ENCODE measurements at places on chromosomes 11 and 22.

DNA sequence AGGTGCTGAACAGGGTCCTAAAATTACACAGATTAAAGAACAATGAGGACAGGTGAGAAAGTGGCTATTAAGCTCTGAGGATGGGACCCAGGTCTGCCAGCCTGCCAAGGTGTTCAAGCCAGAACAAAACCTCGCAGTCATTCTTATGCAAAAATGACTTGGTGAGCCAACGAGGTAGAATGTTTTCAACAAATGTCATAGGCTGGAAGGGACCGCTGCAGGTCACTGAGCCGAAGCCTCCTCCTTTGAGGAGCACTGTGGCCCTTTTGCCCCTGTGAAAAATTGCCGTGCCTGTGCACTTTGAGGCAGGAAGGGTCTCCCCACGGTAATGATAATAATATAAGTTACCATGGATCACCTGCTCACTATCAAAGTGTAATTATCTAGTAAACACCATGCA lies 216.2 kb downstream of the DSCAML1 start:
- no peak for DNase-seq

- DNase-seq: no peak
These were observed 11.3 kb downstream of the MUC5B start for GRCh38 chr11:1234054-1234720.

GRCh38 chr11:35717043-35717442 lies 54.5 kb downstream of the TRIM44 start:
- DNase-seq: no peak

GRCh38 chr11:126062679-126063506 lies at the start of gene CDON:
CDON (minus strand) TSS chr11:126062866; CDS start chr11:126023476, 39,390 bp downstream.
- DNase-seq: peak; percentile 97

- DNase-seq: peak; percentile 90
These were observed 4.6 kb downstream of the CHRDL2 start for GRCh38 chr11:74726547-74727182.

GRCh38 chr11:35803115-35803514 lies 140.5 kb downstream of the TRIM44 start:
- no peak for DNase-seq

GRCh38 chr22:43004362-43005035 lies 10.4 kb downstream of the PACSIN2 start:
- DNase-seq: no peak

DNA sequence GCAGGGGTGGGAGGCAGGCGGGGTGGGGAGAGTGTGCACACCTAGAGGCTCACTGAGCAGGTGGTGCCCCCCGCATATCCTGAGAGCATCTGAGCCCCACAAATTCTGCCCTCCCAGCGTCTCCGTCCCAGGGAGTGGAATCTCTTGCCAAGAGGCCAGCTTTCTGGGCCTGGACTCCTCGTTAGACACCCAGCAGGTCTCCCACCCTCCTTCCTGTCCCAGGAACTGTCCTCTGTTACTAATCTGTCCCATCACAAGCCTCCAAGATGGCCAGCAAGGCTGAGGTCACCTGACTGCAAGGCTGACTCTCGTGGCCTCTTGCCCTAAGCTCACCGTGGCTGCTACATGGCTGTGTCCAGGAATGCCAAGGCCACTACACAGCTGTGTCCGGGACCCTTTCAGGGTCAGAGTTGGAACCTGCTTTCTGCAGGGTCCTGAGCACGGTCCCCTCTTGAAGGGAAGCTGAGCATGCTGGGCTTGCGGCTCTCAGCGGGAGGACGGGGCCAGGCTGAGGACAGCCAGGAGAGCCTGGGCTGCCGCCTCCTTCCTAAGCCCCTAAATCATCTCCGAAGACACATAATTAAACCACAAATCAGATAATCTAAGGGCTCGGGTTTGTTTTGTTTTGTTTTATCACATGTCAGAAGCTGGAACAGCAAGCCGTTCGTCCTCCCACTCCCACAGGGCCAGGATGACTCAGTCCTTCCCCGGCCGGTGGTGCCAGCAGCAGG lies 1327.3 kb downstream of the TBC1D22A start:
- no peak for DNase-seq

DNA sequence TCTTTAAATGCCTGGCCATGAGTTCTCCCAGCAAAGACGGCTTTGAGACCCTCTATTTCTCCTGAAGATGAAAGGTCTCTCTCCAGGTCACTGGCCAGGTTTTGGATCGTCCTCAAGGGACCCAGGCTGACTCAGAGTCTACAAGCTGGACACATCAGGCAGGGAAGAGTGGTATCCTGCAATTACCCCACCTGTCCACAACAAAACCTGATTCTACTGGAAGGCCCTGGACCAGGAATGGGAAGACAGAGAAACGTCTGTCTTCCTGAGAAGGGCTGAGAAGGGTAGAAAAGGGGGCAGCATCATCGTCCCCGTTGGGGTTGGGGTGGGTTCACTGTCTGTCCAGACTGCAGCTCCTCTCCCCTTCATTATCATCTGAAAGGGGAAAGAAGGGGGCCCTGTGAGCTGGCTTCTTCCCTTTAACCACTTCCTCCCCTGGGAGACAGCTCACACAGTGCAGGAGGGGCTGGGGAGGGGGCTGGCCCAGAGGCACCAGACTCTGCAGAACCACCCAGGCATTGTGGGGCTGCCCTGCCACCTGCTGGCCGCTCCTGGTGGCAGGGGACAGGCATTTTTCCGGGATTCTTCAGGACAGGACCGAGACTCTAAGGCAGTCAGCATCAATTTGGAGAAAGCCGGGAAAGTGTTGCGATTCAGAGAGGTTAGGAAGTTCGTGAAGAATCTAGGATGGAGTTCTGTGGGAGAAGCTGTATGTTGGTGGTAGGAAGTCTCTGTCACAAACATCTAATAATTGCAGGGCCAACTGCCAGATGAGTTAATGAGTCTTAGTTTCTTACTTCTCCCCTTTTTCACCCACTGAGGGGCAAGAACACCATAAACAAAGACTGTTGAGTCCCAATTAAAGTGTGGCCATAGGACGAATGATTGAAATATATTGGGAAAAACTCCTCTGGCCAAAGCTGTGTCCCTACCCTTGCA lies 57.6 kb downstream of the SYN3 start:
- no peak for DNase-seq

DNA sequence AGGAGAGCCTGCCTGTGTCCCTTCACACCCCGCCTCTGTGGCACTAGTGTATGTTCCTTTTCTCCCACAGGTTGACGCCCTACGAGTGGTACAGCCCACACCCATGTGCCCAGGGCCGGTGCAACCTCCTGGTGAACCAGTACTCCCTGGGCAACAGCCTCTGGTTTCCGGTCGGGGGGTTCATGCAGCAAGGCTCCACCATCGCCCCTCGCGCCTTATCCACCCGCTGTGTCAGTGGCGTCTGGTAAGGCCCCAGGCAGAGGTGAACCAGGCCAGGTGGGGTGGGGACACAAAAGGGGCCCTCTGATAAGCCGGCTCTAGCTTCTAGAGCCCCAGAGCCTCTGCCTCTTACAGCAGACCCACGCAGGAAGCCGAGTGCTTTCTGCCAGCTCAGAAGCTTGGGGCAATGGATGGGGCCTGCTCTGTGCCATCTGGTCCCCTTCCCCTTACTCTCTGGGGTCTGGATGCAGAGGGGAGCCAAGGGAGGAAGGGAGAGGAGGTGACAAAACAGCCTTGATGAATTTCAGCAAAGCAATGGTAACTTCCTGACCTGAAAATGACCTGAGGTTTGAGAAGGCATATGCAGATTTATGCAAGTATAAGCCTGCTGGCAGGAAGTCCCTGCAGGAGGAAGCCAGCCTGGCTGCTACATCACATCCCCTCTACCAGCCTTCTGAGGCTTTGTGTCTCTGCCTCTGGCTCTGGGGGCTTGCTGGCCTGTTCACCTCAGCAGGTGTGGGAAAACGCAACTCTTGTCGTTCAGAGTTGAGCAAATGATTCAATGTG lies 67.0 kb upstream of the TBCEL start:
- DNase-seq: no peak

DNA sequence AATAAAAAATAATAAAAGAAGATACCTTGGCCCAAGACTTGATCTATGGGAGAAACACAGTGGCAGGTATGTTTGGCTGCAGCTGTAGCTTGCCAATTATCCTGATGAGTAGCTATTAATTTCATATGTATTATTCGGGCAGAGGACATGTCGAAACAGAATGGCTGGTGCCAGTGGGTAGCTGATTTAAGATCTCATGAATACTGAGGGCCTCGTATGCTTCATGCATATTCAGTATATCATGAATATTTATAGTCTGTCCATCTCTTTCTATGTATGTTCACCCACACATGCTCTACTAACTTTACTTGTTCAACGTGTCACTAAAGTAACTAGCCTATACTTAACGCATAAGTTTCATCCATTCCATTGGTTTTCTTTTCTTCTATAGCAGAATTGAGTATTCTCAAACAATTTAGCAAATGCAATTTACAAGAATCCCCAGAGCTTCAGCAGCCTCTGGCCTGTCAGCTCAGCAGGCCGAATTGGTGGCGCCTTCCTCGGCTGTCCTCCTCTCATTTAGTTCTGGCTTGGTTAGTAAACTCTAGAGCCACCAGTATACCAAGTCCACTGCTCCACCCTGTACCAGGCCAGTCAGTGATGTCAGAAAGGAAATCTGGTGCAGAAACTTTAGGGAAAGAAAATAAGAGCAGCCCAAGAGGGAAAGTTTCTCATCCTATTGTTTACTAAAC lies 17.9 kb downstream of the ART5 start:
- DNase-seq: no peak

GRCh38 chr22:26401726-26402125 lies 27.3 kb upstream of the ASPHD2 start:
- DNase-seq: no peak

- DNase-seq: peak; percentile 81
These were observed 11.9 kb downstream of the CHRM1 start for GRCh38 chr11:62909107-62909894.

- DNase-seq: no peak
These were observed 83.7 kb downstream of the RPL27A start for GRCh38 chr11:8766043-8766987.

GRCh38 chr11:36273110-36273509 lies 16.1 kb downstream of the COMMD9 start:
- DNase-seq: no peak

- DNase-seq: no peak
These were observed 66.9 kb downstream of the YAP1 start for GRCh38 chr11:102177126-102177525.

GRCh38 chr11:34750692-34751405 lies 130.0 kb downstream of the EHF start:
- no peak for DNase-seq

DNA sequence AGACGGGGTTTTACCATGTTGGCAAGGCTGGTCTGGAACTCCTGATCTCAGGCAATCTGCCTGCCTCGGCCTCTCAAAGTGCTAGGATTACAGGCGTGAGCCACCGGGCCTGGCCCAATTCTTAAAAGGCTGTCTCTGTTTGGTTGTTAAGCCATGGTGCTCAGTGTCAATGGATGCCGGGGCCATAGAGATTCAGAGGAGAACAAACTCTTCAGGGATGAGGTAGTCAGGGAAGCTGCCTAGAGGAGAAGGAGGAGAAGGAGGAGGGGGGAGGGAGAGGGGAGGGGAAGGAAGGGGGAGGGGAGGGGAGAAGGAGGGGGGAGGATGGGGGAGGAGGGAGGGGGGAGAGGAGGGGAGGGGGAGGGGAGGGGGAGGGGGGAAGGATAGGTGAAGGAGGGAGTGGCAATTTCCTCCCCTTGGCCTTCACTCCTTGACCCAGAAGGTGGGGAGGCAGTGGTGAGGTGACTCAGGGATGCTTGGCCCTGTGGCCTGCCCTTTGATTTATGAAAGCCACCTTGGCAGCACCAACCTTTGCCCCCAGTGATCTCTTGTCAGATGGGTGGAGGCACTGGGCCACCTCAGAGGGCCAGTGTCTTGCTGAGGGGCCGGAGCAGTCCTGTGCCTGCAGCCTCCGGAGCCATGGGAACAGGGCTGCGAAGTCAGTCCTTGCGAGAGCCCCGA lies at the start of gene C11orf86:
TSS of gene C11orf86 (plus strand) at position 581 of the 681 bp plus-strand sequence. CDS start at position 640, 59 bp downstream.
- DNase-seq: no peak

- no peak for DNase-seq
These were observed 496.0 kb downstream of the MIAT start for GRCh38 chr22:27153386-27153785.

- DNase-seq: peak; percentile 34
These were observed 49.3 kb downstream of the LRFN4 start for GRCh38 chr11:66906061-66906733.

DNA sequence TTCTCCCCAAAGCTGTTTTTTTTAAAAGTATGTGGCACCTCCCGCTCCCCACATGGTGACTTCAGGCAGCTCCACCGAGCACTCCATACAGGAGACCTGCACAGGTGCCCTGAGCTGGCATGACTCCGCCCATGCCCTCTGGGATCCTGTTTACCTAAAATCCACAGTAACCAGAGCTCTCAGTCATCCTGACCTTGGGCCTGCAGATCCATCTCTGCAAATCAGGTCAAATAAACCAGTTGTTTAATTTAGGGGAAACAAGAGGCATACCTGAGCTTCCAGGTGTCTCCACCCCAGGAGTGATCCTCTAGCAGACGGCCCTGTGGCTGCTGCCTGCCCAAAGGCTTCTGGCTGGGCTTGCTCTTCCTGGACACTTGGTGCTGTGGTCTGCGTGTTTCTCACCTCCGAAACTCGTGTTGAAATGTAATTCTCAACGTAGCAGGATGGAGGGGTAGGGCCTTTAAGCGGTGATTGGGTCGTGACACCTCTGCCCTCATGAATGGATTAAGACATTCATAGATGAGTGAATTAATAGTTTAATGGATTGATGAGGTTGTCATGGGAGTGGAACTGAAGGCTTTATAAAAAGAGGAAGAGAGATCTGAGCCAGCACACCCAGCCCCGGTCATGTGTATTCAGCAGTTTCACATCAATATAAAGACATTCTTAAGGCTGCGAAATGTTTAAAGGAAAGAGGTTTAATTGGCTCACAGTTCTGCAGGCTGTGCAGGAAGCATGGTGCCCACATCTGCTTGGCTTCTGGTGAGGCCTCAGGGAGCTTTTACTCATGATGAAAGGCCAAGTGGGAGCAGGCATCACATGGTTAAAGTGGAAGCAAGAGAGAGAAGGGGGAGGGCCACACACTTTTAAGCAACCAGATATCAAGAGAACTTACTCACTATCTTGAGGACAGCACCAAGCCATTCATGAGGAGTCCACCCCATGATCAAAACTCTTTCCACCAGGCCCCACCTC lies 34.1 kb downstream of the LINC01488 start:
- DNase-seq: no peak

- no peak for DNase-seq
These were observed 56.0 kb downstream of the COPB1 start for GRCh38 chr11:14443638-14444037.

DNA sequence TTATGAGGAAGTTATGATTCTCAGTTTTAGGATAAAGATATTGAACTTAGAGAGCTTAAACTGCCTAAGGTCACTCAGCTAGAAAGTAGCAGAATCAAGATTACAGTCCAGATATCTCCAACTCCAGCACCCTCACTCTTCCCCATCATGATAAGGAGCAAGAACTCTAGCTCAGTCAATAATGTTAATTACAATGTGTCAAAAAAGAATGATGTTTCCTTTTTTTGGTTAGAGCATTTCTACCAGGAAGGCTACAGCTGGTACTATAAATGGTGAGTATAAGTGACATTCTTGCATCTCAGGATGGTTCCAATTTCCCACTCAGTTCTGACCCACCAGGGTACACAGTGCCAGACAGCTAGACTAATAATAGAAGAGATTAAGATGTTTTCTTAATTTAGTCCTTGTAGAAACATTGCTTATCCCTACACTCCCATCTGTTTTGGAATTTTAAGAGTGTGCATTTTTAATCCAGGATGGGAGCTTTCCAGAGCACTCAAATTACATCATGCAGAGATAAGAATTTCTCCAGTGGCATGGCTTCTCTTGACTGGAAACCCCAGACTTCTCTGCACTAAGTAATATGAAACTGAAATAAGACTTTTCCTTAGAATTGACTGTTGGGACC lies 21.6 kb upstream of the BBOX1 start:
- DNase-seq: no peak

Data from HuH-7.5 (cell line).